ENCODE measurements at places on chromosomes 11 and 22.

- DNase-seq = no peak
These were observed 6.0 kb downstream of the TUBA8 start for GRCh38 chr22:18116634-18117033.

DNA sequence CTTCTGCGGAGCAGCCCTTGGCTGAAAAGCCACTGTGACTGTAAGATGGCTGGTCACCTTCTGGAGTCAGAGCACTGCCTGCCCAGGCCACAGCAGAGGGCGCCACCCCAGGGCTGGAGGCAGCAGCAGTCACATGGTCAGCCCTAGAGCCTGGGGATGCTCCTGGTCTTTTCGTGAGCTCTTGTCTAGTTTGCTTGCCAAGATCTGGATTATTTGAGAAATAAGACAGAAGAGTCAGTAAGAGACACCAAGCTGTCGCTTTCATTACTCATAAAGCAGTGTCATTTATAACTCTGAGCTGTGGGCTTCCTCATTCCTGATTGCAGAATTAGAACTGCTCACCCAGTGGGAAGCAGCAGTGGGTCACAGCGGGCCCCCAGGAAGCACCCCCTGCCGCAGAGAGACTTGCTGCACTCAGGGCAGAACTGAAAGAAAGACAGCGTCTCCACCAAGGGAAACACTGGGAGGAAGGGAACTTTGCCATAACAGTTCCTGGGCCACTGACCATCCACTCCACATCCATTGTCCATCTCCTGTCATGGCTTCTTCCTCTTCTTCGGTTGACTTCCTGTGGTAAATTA lies 56.7 kb downstream of the PPP6R2 start:
- no peak for DNase-seq

GRCh38 chr11:66142370-66143263 lies 72.5 kb downstream of the PACS1 start:
- DNase-seq = no peak

DNA sequence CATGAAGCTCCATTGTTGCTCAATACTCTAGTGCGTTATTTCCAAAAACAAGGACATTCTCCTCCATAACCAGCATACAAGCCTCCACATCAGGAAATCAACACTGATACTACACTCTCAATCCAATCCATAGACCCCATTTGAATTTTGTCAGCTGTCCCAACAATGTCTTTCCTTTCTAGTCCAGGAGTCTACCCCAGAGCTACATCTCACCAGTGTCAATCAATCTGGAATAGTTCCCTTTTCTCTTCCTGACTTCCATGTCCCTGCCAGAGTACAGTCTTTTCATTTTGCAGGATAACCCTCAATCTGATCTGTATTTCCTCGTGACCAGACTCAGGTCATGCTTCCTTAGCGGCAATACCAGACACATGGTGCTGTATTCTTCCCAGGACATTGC lies 43.0 kb downstream of the TCF20 start:
- no peak for DNase-seq

GRCh38 chr11:64621283-64622019 lies 30.4 kb downstream of the SLC22A12 start:
- no peak for DNase-seq

GRCh38 chr11:129242855-129243254 lies 50.7 kb upstream of the ARHGAP32 start:
- DNase-seq = no peak

GRCh38 chr11:125378083-125378482 lies 118.0 kb downstream of the FEZ1 start:
- DNase-seq = no peak

GRCh38 chr11:76758311-76758710 lies 24.8 kb upstream of the TSKU start:
- no peak for DNase-seq

GRCh38 chr11:15840966-15841365 lies 515.4 kb downstream of the SOX6 start:
- no peak for DNase-seq

DNA sequence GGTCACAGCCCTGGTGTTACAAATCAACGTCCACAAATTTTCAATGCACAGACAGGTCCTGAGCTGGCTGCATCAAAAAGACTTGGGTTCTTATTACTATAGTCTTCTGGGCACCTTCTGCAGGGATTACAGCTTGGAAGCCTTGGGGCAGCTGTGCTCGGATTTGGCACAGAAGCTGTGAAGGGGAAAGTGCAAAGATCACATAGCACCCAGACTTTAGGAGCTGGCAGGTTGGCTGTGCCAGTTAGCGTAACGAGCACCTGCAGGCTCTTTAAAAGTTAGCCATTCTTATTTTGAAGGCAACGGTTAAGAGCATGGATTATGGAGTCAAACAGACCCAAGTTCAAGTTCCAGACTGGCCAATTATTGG lies 100.4 kb downstream of the ARL14EP start:
- no peak for DNase-seq

- no peak for DNase-seq
These were observed at the start of gene LRRC75B for GRCh38 chr22:24592851-24593558. TSS of gene LRRC75B (minus strand) at chr22:24593073. CDS start at chr22:24593039, 34 bp downstream.

DNA sequence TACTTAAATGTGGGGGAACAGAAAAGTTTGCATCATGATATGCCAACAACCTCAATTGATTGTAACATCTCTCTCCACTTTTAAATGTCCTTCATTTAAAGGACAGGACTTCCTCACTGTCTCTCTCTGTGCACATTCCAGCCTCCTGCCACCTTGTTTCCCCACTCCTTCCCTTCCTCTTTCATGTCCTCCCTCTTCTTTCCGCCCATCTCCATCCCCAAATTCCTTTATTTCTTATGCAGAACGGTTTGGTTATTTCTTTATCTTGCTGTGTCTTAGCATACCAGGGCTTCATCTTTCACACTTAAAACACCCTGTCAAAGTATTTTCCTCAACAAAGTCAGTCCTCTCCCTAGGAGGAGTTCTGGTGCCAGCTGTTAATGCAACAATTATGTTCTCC lies 293.8 kb downstream of the NXPE2 start:
- DNase-seq = no peak

DNA sequence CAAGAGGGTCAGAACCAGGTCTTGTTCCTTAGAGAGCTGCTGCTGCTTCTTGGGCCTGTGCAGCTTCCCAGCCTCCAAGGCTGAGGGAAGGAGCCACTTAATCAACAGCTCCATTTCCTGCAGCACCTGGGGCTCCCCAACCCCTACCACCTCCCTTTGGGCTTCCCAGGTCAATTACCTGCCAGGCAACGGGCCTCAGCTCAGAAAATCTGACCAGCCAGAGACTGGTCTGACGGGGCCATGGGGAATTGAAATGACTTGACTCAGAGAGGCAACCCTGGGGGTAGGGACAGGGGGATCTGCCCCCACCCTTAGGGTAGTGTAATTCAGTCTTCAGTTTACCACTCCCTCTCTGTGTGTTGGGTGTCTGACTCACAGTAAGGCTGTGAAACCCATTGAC lies 4.7 kb upstream of the MAJIN start:
- DNase-seq = no peak

- no peak for DNase-seq
These were observed 10.2 kb downstream of the SSTR3 start for GRCh38 chr22:37202001-37202555.

DNA sequence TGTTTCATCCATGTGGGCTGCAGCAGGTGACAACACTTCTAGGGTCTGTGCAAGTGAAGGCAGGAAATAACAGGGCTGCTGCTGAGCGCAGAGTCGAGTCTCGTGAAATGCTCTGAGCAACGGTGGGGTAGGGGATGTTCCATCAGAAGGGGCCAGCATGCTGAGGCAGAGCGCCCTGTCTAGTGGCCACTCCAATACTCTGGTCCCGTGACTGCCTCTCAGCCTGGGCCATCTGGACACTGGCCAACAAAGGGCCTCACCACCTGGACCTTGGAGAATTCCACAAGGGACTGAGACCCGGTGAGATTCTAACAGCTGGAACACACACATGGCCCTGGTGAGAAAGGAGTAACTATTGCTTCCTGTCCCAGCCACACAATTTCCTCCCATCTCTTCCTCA lies 375.7 kb downstream of the SHANK2 start:
- DNase-seq = no peak

DNA sequence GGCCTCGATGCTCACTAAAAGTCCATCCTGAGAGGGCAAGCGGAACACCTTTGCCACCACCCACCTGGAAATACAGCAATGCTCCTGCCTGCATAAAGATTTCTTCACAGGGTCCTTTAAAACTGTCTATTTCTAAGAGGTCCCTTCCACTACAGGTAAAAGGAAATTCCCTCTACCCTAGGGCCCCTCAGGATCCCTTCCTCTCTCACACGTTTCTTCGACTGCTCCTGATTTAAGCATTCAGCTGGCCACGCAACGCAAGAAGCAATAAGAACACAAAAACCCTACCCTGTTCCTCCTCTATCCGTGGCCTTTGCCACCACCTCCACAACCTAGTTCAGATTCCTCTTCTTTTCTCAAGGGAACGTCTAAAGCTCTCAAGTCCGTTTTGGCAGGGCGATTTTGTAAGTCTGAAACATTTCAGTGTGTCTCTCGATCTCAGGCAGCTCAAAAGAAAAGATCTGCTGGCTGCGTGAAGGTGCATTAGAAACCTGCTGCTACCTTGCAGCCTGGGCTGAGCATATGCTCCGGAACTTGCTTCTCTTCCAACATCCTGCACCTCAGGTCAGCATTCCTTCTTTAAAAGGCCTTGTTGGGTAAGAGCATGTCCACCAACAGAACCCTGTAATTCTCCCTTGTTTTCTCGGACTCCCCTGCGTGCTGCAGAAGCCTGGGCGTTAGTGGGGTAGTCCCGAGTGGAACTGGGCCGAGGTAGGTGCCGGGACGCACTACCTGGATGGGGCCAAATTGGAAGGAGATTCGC lies 1.6 kb downstream of the LGR4 start:
- DNase-seq = no peak

GRCh38 chr22:19824212-19824925 lies 30.3 kb downstream of the GNB1L start:
- DNase-seq = no peak

GRCh38 chr11:6228520-6228919 lies 5.9 kb downstream of the FHIP1B start:
- DNase-seq = no peak

DNA sequence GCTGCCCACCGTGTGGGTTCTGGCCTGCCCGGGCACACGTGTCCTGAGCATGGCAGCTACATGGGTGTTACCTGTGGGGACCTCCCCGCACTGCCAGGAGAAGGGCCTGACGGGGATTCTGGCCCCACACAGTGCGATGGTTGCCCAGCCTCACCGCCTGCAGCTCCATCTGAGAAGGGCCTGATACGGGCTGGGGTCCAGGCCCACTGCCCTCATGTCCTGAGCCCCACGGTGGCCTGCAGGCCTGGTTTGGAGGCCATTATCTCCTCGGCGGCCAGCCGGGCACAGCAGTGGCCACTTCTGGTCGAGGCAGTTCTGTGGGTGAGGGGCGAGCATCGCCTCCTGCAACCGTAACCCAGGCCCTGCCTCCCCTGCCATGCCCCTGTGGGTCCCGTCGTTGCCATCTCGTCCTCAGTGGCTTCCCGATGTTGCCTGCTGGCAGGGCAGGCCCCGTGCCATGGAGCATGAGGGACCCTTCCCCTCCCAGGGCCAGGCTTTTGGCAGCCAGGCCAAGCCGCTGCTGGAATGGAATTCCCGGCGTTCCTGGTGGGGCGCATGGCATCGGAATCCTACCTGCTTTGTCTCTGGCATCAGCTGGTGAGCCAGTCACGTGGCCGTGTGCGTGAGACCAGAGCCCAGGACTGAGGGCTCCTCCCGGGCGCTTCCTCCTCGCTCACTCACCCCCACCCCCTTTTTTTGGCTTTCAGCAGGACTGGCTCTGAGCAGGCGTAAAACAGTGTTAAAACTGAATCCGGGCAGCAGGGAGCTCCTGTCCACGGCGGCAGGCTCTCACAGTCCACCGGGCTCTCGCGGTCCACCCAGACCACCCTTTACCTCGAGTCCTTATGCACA lies 71.9 kb upstream of the PPARA start:
- DNase-seq = no peak

- no peak for DNase-seq
These were observed 347.8 kb upstream of the PLET1 start for GRCh38 chr11:112608509-112608908.

GRCh38 chr11:110128161-110128560 lies 35.0 kb downstream of the ZC3H12C start:
- DNase-seq = no peak
